ENCODE measurements at places on chromosomes 11 and 22.

- DNase-seq: no peak
Observed at GRCh38 chr11:80462211-80462610, 1021.4 kb upstream of the TENM4 start.

GRCh38 chr22:42611051-42611450 is 3.6 kb downstream of the POLDIP3 start:
- DNase-seq: no peak

- DNase-seq: no peak
Observed at GRCh38 chr11:70068345-70068744, 9.8 kb upstream of the ANO1 start.

DNA sequence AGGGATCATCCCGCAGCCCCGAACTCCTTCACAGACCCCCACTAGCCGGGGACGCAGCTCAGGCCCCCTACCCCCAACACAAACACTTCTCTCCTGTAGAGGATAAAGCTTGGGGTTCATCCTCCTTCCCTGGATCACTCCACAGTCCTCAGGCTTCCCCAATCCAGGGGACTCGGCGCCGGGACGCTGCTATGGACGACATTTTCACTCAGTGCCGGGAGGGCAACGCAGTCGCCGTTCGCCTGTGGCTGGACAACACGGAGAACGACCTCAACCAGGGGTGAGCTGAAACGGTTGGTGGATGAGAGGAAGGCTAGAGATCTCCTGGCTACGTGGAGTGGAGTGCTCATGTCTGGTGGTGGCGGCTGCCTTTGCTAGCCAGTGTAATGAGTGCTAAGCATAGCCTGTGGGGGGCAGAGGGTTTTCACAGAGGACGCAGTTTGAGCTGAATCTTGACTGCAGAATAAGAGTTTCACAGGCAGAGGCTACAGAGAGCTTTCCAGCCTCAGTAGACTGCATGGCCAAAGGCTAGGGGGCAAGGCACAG is 580 bp downstream of the ILK start:
- no peak for DNase-seq

DNA sequence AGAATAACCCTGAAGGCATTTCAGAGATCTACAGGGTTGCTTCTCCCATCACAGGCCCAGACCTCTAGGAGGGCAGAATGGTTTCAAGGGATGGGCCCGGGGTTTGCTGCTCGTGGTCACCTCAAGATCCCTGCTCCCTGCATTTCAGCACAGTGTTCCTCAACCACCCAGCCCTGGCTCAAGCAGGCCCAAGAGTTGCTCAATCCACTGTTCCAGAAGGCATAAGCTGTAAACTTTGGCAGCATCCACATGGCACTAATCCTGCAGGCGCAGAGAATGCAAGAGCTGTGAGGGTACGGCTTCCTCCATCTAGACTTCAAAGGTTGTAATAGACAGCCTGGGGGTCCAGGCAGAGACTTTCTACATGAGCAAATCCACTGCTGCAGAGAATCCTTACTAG is 225.0 kb upstream of the UBASH3B start:
- no peak for DNase-seq

DNA sequence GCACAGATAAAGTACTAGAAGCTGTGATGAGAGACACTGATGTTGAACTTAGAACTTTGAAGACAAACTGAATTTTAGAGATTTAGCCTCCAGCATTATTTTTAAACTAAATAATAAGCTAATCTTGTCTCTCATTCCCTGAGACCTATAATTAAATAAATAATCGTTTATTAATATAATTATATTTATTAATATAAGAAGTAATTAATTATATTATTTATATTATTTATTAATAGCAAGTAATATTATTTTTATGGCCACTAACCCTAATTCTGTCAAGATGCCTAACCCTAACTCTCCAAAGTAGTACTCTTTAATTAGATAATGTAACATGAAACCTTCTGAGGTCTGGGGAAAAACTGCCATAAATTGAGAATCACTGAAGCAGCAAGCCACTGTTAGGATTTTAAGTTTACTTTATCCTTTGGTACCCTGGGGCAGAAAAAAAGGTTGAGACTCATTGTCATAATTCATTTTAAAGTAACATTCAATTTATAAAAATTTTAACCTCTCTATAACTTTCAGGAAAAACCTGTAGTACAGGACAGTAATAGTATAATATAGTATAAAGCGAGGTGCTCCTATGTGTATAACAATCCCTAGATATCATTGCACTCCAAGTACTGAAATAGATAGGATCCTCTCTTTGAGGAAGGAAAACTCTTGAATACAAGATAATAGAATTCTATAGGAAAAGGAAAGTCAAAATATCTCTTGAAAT is 85.4 kb downstream of the TTC28 start:
- no peak for DNase-seq
